ENCODE measurements at places on chromosomes 7 and 10.

GRCh38 chr7:99707096-99707495, 27.3 kb upstream of the CYP3A5 start:
- DNase-seq = no peak

DNA sequence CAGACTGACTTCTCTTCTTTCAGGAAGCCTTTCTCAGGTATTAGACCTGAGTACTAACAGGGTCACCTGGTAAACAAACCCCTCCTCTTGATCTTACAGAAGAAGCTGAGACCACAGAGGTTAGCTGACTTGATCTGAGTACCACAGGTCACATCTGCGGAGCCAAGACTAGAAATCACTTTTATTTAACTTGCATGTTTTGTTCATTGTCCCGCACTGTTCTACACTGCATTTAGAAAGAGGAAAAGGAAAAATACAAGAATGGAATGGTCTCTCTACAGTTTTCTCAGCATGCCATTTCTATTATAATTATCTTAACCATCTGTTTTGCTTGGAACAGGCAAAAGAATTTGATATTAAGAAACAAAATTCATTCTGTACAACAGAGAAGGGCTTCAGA, 245.6 kb upstream of the ETV1 start:
- no peak for DNase-seq

- no peak for DNase-seq
Measured at GRCh38 chr10:44066527-44067255, 318.2 kb downstream of the CXCL12 start.

DNA sequence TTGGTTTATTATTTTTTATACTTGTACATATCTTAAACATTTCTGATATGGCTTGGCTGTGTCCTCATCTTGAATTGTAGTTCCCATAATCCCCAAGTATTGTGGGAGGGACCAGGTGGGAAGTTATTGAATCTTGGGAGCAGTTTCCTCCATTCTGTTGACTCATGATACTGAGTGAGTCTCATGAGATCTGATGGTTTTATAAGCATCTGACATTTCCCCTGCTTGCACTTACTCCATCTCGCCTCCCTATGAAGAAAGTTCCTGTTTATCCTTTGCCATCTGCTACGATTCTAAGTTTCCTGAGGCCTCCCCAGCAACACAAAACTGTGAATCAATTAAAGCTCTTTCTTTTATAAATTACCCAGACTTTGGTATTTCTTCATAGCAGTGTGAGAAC, 207.7 kb downstream of the TPK1 start:
- DNase-seq = no peak

GRCh38 chr7:17311952-17312351, 13.5 kb downstream of the AHR start:
- DNase-seq = no peak

DNA sequence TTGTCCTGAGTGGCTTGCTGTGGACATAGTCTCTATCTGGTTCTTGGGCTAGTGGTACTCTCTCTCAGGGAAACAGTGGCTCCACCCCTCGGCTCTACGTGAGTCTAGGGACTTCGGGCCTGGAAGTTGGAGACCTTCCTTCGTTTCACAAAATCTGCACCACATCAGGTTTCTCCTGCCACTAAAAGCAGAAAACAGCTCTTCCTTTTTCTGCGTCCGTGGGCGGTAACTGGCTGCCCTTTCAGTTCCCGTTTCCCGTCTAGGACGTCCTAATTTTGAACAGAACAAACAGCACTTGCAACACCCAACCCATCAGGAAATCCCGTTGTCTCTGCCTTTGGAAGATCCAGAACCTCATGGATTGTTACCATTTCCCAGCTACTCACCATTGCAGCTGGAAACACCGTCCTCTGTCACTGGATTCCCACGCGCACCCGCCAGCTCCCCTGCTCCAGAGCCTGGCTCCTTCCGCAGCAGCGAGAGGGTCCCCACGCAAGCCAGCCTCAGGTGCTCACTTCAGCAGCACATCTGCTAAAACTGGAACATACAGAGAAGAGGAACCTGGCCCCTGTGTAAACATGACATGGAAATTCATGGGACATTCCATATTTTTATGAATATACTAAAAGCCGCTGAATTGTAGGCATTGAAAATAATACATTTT, 311.4 kb upstream of the AKR1E2 start:
- DNase-seq = peak; percentile 26

DNA sequence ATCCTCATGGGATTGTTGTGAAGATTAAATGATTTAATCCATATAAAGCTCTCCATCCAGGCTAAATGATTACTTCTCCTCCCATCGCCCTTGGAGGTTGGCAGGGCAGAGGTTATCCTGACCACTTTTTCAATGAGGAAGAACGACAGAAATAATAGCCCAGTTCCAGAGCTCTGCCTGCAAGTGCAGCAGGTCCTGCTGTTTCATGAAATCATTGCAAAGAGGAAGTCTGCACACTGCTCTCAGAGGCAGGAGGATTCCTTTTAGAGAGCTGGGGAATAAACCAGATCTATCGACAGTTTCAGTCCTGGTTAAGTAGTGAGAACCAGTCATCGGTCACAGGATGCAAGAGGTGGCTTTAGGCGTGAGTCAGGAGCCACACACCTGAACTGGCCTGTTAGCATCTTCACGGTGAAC, 25.0 kb upstream of the CDH23 start:
- peak; percentile 27 for DNase-seq

GRCh38 chr10:31773749-31774298, 154.8 kb downstream of the ARHGAP12 start:
- no peak for DNase-seq

DNA sequence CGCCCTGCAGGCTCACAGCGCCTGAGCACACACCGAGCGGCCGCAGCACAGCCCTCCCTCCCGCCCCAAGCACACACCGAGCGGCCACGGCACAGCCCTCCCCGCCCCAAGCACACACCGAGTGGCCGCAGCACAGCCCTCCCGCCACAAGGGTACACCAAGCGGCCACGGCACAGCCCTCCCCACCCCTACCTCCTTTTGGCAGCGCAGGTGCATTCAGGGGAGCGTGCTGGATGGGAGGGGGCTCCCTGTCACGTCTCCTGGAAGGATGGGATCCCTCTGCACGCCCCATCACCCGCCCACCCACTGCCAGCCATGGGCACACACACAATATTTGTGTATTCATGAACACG, 482.6 kb downstream of the DNAJB6 start:
- no peak for DNase-seq

- DNase-seq = no peak
Measured at GRCh38 chr7:136150311-136150710, 173.2 kb upstream of the MTPN start.

DNA sequence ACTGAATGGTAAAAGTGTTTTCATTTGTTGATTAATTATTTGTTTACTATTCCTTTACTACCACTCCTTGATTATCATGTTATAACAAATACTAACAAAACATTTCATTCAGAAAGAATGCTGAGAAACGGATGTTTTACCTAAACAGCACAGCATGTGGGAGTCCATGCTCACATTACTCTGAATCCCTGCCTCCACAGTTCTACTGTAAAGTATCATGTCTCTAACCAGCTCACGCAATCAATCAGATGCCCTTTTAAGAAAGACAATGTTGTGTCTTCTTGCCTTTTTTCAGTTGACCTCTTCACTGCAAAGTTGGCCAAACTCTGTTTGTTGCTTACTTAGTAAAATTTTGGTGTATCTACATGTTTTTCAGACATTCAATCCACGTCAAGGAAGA, 232.5 kb upstream of the MDFIC start:
- DNase-seq = no peak

GRCh38 chr10:11209830-11210181, 192.1 kb downstream of the CELF2 start:
- DNase-seq = no peak

- no peak for DNase-seq
Measured at GRCh38 chr10:119333146-119333792, 125.9 kb downstream of the GRK5 start.

DNA sequence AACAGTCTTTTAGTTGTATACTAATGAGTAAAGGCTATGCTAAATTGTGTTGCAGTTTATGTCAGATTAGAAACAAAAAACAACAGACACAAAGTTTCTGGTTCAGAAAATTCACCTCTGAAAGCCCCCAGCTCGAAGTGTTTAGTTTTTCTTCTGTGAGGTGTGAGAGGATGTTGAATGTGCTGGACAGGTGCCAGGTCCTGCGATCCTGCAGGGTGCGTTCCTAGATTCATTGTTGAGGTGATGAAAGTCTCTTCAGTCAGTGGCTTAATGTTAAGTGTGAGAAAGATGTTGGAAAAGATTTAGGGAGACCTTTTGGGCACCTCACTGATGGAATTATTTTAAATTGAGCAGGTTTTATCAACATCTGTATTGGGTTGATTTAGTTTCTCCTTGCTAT, 287.3 kb downstream of the SDK1 start:
- DNase-seq = no peak

DNA sequence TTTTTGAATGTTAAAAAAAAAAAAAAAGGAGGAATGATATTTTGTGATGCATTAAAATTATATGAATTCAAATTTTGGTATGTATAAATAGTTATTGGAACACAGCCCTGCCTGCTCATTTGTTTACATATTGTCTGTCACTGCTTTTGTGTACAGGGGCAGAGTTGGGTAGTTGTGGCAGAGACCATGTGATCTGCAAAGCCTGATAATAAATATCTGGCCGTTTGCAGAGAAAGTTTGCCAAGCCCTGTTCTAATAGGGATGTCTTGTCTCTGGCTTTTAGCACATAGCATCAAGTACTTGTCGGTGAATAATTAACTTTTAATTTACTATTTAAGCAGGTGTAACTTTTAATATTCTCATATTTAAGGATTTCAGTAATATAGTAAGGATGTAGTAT, 19.8 kb downstream of the TSPAN13 start:
- DNase-seq = no peak

DNA sequence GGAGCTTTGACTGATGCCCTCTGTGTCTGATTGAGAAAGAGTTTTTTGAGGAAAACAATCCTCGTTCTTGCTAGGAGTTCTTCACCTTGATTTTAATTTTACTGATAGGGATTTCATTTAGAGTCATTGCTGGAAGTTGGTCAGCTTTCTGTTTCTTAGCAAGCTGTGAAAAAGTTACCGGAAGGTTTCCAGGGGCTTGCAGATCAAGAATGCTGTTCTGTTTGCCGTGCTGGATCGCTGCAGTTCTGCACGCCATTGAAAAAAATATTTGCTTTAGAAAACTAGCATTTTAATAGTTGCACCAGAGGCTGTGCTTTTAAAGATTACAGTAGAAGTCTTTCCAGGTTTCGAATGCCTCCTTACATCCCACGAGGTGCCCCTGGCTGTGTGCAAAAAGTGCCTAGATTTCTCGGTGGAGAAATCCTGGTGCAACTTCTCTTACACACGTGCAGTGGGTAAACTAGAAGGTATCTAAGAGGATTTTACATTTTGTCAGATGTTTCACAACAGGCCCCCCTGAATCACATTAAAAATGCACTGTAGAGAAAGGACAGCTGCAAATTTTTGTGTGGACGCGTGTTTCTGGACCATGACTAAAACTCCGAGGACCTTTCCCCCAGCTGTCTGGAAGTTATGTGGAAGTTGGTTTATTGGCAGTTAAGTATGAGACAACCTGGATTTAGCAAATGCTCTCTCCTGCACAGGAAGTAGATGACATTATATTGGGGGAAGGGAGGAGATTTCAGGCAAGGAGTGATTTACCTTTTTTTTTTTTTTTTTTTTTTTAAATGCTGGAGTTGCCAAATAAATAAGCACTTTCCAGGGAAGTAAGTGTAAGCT, 5.8 kb downstream of the TCF7L2 start:
- no peak for DNase-seq

DNA sequence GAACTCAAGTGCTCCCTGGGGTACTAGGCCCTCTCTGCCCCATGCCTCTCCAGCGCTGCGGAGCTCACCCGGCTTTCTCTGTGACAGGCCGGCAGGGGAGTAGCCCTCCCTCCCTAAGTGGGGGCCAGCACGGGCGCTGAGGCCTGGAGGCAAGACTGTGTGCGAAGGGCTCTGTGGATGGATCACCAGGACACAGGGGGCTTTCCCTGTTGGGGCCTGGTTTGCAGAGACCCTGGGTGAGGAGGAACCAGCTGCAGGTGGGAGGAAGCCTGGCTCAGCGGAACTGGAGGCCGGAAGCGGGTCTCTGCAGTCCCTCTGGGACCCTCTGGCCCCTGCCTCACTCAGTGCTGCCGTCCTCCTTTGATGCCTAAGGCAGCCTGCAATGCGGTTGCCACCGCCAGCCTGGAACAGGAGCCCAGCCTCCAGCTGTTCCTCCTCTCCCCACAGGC, 106.0 kb downstream of the CYTH3 start:
- DNase-seq = no peak

- no peak for DNase-seq
Measured at GRCh38 chr7:127365164-127365956, 27.1 kb downstream of the ZNF800 start.

DNA sequence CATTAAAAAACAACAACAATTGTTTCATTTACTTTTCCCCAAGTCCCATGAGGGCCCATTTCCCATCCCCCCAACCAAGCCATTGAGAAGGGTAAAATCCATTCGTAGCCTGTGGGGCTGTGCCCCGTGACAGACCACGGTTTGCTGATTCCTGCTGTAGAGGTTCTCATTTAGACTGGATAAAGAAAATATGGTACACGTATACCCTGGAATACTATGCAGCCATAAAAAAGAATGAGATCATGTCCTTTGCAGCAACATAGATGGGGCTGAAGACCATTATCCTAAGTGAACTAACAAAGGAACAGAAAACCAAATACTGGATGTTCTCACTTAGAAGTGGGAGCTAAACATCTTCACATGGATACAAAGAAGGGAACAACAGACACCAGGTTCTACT, 44.9 kb downstream of the ZNF783 start:
- DNase-seq = no peak

DNA sequence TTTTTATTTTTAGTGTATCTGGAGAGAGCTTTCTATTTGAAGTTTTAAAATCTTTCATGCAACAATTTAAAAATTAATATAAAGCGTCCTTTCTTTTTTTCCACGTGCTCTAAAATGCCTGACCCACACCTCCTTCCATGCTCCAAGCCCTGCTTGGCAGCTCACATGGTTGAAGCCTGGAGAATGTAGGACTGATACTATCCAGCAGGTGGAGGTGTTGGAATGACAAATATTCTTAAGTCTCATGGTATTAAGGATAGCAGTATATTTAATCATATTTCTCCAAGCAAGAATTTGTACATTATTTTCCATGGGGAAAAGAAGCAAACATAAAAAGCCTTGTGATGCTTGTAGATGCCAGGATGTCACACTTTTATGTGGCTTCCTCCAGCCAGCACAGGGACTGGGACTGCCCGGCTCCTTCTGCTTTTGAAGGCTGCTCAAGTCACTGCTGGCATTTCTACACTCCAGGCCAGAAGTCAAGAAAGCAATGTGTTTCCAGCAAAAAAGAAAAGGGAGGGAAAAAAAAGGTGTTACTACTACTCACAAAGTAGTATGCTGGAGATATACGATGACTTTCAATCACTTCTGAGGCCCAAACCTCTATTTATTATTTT, 49.7 kb downstream of the BZW2 start:
- DNase-seq = no peak
